ENCODE measurements at places on chromosomes 12 and 14. TPM values are rescaled to one million over a fixed set of nuclear protein-coding genes. Genes with fewer than 3 reads are reported as not detected.

DNA sequence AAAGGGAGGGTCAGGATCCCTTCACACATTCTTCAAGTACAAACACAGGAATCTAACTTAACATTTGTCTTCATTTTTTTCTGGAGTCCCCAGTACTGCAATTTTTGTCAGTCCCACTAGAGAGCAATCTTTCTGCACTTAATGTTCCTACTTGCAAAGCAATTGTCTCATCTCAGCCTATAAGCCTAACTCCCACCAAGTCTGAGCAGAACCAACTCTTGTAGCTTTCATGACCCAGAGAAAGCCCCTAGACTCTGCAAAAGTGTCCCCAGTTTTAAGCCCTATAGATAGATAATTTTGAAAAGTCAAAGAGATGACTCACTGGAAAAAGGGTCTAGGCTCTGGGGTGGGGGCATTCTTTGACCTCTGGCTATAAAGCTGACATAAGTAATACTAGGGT is 1.8 kb upstream of the ZBTB39 start:
- H3K4me1 ChIP-seq = peaks cover 32% of the 10 kb centered on the region
- H3K4me3 ChIP-seq = no peak overlapping the region
- no peak for DNase-seq

The SPX gene
- total RNA-seq = 16.5 TPM

GRCh38 chr12:121465921-121466793 is 66.2 kb downstream of the RNF34 start:
- no peaks in the 10 kb centered on the region for H3K36me3 ChIP-seq
- peak overlapping the region; percentile 47 for H3K27ac ChIP-seq

The KCNC2 gene
- total RNA-seq = not detected

The STK38L gene
- total RNA-seq = 75.4 TPM

- peak; percentile 37 for DNase-seq
- no peaks in the 10 kb centered on the region for H3K4me1 ChIP-seq
- H3K27ac ChIP-seq = no peak overlapping the region
- H3K36me3 ChIP-seq = no peaks in the 10 kb centered on the region
- H3K4me3 ChIP-seq = no peak overlapping the region
Measured at GRCh38 chr12:13362260-13362841, 165.8 kb downstream of the EMP1 start.
